ENCODE measurements at places on chromosomes 2 and 18.

DNA sequence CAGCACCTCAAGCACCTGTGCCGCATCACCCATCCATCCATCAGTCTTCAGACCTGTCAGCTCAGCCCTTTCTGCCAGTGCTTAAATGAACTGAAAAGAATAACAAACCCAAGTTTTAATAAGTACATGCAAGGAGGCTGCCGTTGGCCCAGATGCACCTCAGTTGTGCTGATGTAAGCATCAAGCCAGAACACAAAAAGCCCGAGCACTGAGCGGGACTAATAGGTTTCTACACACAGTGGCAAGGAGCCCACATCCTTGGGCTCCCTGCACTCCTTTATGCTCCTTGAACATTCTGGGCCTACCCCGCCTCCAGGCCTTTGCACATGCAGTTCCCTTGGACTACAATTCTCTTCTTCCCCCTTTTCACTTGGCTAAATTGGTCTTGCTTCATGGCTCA, 165.6 kb downstream of the ALK start:
- DNase-seq: no peak

DNA sequence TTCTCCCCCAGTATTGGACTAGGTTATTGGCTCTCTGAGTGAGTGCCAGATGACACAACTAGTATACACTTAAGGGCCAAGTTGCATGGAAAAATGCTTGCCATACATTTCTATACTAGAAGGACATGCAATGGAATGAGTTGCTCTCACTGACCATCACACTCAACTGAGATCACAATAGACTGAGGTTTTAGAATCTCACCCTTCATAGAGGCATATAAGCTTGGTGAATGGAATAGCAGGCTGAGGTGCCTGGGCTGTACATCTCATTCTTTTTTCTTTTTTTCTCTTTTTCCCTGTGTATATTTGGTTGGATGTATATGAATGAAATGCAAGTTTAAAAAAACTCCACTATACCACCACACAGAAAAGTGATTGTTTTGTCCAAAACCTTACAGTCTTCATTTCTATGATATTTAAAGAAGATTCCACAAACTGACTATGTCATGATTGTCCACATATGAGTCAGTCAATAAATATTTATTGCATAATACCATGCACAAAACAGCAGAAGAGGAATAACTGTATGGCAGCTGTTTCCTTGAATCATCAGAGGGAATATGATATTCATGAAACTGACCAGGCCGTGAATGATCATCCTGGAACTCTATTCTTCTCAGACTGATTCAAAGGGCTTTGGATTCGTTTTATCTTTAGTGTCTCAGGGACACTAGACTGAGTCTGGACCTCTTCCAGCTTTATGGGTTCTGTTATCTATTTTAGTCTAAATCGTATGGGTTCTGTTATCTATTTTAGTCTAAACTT, 122.6 kb upstream of the STK17B start:
- no peak for DNase-seq

DNA sequence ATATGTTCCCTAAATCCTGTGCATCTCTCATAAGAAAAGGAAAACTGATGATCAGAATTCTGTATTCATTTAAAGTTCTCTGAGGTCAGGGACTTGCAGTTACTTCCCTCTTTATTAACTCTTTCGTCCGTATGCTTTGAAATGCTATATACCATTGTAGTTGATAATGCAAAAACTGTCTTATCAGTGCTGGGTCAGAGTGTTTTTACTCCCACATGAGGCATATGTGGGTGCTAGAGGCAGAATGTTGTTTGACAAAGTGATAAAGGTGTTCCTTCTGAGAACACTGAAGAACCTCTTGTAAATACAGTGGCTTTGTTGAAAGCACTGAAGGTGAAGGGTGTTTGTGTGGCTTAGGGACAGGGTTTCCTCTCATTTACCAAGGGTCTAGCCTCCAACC, 136.5 kb upstream of the NFATC1 start:
- DNase-seq: no peak

DNA sequence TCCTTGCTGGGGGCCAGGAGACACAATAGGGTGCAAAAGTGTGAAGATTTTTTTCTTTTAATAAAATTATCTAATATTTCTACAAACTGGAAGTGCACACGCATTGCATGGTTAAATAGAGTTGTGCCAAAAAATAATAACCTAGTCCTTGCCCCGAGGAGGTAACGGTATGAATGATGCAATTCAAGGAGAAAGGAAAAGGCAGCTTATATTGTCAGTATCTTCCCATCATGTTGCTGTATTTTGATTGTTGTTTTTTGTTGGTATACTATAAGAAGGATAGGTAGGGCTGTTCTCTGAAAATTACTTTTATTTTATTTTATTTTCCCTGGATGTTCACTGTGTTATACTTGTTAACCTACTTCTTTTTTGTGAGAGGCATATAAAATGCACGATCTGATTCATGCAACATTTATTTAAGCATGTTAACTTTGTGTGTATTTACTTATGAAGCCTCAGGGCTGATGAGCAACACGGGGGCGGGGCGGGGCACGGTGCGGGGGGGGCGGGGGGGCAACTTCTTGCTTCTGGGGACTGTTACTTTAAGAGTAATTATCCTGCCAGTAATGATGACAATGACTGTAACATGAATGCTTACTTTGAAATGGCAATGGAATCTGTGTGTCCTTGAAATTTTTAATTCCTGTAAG, 118.6 kb downstream of the AQP4 start:
- no peak for DNase-seq

- no peak for DNase-seq
These were observed 44.0 kb downstream of the CPO start for GRCh38 chr2:206983161-206983859.

- DNase-seq: no peak
These were observed 41.7 kb downstream of the PTPRM start for GRCh38 chr18:7608781-7609201.

DNA sequence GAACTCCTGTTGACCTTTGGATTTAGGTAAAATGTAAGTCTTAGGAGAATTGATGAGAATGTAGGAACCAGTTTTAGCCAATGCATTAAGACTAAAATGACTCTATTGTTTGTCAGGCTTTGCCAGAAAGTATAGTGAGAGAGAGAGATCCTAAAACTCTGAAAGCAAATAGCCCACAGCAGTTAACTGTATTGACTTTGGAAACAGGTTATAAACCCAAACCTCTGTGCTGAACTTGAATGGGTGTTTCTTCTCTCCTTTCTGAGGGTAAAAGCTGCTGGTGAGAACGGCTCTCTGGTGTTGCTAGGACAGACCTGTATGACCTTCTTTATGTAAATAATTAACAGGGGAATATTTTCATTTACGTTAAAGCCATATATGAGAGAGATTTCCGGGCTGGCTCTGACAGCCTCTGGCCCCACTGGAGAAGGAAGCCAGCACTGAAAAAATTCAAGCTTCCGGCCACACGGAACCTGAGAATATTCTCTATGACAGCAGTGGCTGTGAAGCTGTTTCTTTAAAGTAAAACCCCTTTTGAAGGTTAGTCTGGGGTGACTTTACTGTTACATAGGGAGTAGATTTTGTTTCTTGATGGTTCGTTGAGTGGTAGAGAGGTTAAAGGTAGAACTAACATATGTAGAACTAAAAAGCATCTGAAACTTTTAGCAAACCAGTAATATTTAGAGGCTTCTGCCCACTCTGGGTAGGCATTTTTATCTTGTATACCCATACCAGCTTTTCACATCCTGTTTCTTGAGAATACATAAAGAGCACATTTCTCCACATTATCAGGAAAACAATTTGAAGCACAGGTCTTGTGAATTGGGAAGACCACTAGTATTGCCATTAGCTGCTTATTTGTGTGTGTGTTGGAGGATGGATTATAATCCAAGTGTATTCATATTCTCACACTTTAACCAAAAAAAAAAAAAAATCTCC, 123.8 kb downstream of the SPTBN1 start:
- DNase-seq: peak; percentile 73

GRCh38 chr2:172329416-172329773, 98.0 kb upstream of the ITGA6 start:
- DNase-seq: no peak

DNA sequence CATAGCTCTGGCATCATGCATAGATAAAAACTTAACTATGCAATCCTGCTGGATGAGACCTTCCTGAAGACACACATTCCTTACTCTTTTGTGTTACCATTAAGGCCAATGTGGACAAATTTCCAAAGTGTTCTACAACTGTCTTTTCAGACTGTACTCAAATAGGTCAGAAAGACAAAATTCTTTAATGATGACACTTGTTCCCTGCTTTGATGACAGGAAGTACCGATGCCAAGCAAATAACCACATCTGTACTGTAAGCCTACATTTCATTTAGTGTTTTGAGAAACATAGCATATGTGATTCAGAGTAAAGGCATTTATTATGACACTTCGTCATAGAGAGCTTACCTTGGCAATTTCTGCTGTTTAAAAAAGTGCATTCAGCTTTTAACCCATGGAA, 55.0 kb downstream of the PMAIP1 start:
- no peak for DNase-seq

GRCh38 chr18:2240311-2240705, 331.0 kb downstream of the METTL4 start:
- no peak for DNase-seq

- no peak for DNase-seq
These were observed 65.2 kb downstream of the SOCS6 start for GRCh38 chr18:70354080-70354479.

GRCh38 chr2:69989009-69989408, 27.6 kb upstream of the ASPRV1 start:
- DNase-seq: no peak

GRCh38 chr2:100976645-100977391, 25.3 kb upstream of the RPL31 start:
- no peak for DNase-seq

GRCh38 chr2:188294352-188294926, 2.8 kb downstream of the GULP1 start:
- DNase-seq: no peak

GRCh38 chr2:190562121-190562520, 27.6 kb upstream of the NEMP2 start:
- no peak for DNase-seq

DNA sequence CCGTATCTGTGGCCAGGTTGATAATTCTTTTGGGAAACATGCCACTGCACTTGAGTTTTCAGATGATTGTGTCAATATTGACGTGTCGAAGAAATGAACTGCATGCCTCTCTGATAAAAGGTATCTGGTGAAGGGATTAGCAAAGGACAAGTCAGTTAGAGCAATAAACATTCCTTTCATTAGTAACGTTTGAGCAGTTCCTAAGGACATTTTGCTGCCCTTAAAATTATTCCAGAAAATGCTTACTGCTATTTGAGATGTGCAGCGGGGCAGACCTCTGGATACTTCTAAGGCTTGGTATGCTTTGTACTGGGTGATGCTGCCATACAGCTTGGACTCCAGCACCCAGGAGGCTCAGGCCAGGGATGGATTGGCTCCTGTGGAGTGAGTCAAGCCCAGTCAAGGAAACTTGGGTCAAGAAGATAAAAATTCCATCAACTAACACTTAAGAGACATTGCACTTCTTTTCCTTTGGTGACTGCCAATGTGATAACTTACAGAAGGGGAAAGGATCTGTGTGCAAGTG, 166.7 kb downstream of the FHOD3 start:
- DNase-seq: no peak

GRCh38 chr2:29233428-29233827, 118.2 kb downstream of the CLIP4 start:
- DNase-seq: no peak

DNA sequence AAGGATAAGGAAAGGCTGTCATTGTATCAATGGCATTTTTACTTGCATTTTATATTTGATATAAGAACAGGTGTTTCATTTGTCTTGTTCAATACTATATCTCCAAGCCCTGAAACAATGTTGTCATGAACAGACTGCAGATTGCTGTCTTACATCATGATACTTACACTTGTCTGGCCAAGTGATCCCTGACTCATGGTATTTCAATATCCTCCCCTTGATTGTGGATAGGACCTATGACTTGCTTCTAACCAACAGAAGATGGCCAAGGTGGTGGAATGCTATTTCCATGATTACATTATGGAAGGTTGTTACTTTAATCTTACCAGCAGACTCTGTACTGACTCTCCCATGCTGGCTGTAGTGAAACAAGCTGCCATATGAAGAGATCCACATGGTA, 471.1 kb downstream of the CCDC85A start:
- no peak for DNase-seq

DNA sequence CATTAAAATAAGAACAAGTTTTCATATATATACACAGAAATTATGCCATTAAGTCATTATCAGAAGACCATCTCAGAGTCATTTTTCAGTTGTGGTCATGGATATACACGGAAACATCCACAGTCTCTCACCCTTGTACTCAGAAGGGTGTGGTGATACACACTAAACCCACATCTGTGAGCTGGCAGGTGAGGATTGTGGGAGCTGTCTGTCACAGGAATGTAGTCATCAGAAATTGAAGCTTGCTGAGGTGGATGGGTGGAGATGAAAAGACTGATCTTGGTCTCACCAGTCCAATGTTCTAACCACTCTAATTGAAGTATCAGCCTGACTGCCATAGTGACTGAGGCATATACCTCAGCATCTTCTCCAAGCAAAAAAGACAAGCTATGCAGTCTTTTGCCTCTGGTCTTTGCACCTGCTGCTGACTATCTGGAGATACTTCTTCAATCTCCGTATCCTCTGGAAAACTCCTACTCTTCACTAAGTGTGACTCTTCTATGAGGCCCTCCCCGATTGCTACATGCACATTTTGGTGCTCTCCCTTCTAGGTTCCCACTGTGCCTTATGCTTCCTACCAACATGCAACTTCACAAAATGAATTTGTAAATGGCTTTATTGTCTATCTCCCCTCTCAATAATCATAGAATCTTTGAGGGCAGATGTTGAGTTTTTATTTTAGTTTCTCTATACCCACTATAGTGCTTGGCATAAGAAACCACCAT, 232.8 kb downstream of the DYM start:
- DNase-seq: peak; percentile 79

DNA sequence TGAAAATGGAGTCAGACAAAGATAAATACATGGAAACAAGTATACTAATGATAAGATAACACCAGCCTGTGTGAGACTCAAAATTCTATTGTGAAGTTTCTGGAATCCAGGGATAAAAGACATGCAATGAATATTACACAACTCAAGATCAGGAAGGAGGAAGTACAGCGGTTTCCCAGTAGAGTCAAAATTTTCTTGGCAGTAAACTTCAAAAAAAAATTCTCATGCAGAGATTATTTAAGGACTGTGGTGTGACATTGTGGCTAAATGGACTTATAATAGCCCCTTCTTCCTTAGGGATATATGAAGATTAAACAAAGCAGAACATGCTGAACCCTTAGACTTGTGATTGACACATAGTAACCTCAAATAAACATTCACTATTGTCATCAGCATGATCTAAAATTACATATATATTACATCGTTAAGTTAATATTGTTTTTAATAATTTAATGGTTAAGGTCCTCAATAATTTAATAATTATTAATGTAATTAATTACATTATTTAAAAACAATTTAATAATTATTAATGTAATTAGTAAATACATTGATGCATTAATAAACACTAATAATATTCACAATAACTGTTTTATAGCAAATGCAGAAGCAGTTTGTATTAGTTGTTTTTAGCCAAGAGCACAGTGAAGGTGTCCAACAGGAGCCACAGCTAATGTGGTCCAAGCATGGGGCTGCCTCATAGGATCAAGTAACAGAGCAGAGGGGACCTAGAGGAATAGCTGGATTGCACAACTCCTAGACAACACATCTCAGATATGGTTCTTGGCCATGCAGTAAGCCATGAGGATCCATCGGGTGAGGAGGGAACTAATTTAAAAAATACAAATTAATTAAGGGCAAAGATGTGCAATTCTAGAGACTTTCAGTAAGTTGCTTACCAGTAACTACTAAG, 77.3 kb downstream of the POLE4 start:
- DNase-seq: no peak
